Activated CD8-positive, alpha-beta memory T cell treated with anti-CD3 and anti-CD28 coated beads, Interleukin-2, amount 10 ng/mL, durations not matched to agents 7 days and 5 days (primary cell): ENCODE measurements at places on chromosomes 12 and 14.

DNA sequence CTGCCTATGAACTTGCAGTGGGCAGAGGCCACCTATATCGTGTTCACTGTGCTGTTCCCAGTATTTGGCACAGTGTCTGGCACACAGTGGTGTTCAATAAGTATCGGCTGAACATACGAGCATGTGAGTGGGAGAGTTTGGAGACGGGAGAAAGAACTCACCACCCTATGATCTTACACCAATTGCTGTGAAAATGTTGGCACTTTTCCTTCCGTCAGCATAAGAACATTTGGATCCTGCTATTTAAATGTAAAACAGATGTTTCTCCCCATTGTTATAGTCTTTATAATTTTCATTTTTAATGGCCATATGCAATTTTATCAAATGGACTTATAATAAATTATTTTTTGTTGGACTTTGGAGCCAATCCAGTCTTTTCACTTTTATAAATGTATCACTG is 144.4 kb downstream of the EFCAB11 start:
- DNase-seq = no peak

- no peak for DNase-seq
These were observed 177.8 kb upstream of the EEA1 start for GRCh38 chr12:93106910-93107309.

DNA sequence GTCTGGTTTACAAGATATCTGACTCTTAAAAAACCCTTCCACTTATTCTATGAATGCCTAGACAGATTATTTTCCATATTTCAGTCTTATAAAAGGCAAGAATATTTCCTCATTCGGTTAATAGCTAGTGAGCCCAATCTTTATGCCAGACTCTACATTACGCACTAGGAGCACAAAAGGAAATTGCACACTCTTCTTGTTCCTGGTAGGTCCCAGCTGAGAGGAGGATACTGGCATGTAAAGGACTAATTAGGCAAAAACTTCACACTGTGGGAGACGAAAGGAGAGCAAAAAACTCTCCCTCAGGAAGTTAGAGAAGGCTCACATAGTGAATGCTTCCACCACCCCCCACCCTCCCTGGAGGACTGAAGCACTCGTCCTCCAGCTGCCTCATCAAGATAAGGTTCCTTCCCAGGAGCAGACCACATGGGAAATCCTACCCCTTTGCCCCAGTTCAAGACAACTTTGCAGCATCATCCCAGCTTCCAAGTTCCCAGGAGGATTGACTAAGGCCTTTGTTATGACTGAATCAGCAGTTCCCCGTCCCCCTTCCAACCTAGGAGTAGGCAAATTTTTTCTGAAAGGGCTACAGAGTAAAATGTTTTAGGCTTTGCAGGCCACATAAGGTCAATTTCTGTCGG is 14.5 kb downstream of the CAPZA3 start:
- no peak for DNase-seq

- DNase-seq = no peak
These were observed 285.7 kb upstream of the SEL1L start for GRCh38 chr14:81819344-81819743.

DNA sequence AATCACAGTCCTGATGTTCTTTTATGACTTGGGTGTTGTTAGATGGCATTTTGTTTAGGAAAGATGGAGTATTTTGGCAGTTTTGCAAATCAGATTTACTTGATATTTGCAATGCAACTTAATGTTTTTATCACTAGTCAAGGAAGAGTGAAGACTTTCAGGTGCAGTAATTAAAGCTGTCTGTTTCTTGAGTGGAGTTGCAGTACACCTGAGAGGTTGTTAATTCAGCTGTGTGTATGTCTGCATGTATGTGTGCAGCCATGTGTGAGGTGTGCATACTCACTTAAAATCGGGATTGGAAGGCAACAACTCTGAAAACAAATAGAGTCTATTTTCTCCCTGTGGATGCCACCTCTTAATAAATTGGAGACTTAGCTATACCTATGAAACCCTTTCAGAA is 94.5 kb downstream of the RMST start:
- no peak for DNase-seq

- peak; percentile 22 for DNase-seq
These were observed 166.3 kb upstream of the RTL1 start for GRCh38 chr14:101069666-101070362.

DNA sequence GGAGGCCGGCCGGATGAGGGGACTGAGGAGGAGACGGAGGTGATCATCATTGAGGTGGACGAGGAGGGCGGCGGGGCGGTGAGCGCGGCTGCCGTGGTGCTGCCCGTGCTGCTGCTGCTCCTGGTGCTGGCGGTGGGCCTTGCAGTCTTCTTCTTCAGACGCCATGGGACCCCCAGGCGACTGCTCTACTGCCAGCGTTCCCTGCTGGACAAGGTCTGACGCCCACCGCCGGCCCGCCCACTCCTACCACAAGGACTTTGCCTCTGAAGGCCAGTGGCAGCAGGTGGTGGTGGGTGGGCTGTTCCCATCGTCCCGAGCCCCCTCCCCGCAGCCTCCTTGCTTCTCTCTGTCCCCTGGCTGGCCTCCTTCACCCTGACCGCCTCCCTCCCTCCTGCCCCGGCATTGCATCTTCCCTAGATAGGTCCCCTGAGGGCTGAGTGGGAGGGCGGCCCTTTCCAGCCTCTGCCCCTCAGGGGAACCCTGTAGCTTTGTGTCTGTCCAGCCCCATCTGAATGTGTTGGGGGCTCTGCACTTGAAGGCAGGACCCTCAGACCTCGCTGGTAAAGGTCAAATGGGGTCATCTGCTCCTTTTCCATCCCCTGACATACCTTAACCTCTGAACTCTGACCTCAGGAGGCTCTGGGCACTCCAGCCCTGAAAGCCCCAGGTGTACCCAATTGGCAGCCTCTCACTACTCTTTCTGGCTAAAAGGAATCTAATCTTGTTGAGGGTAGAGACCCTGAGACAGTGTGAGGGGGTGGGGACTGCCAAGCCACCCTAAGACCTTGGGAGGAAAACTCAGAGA is 9.6 kb downstream of the MMP14 start:
- no peak for DNase-seq

DNA sequence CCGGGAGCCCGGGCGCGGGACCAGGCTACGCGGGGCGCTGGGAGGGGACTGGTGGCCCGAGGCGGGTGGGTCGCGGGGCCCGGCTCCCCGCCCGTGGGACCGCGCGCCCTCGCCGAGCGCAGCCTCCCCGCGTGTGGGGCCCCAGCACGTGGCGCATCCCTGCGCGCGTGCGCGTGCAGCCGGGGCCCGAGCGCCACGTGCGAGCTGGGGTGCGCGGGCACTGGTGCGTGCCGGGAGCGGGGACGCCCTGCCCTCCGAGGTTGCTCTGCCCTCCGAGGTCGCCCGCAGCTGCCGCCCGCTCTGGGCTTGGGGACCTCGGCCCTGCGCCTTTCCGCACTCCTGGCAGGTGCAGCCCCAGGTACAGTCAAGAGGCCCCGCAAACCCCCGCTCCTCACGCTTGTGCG is 365 bp upstream of the CCDC88C start:
- peak; percentile 75 for DNase-seq

- DNase-seq = no peak
These were observed 11.0 kb downstream of the PRPH start for GRCh38 chr12:49305762-49306510.

DNA sequence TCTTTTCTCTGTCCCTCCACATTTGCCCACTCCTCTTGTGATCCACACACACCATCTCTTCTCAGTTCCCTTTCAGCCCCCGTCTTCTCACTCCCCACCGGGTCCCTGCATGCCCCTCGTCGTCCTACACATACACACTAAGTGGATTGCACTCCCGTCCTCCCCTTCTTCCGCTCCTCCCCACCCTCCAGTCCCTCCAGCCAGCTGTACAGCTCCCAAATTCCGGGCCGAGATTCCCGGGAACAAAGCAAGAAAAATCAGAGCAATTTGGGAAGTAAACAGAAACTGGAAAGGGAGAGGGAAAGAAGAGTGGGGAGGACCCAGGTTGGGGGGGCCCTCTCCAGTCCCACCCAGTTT is 282 bp upstream of the IGFBP6 start:
- DNase-seq = no peak

DNA sequence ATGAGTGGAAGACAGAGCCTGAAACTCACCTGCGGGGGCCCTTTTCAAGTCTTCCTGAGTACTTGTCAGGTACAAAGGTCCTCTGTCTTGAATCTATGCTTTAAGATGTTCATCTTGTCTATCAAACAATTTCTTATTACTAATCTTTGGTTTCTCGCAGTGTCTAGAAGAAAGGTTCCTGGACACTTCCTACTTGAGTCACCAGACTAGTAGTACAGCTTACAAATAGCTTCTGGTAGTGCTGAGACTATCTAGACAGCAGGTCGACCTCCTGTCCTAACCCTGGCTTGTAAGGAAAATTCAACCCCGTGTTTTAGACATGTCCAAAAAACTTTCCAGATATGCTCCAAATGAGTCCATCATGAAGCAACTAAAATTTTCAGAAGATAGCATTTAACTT is 11.2 kb upstream of the ARID2 start:
- no peak for DNase-seq

DNA sequence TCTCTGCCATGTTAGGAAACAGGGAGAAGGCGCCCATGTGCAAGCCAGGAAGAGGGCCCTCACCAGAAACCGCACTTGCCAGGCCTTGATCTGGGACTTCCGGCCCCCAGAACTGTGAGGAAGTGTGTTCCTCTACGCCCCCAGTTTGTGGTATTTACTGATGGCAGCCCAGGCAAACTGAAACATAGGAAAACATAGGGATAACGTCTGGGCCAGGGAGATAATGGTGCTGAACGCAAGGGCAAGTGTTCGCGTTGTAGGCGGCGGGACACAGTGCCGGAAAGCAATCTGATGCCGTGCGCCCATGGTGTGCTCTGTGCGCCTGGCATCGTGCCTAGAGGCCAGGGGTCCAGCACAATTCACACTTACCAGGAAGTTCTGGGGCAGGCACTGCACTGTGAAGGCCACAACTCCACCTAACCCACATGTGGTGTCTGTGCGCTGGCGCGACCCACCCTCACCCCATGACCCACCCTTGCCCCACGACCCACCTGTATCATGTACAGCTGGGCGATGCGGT is 53.6 kb downstream of the ARL6IP4 start:
- no peak for DNase-seq

GRCh38 chr12:120264904-120265472 is 542 bp downstream of the PXN start:
- DNase-seq = peak; percentile 54

DNA sequence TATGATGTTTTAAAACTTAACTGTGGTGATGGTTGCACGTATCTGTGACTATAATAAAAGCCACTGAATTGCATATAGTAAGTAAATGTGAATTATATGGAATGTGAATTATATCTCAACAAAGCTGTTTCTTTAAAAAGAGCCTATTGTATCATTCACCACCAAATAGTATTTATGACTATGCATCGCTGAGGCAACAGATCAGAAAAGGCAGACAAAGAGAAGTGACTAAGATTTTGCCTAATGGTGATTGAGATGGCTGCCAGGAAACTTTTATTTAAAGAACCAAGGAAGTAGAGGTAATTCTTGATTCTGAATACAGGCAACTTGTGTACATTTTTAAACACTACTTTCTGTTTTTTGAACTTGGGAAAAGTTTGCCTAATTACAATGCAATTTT is 31.7 kb downstream of the DHRS7 start:
- no peak for DNase-seq

- DNase-seq = no peak
These were observed 534.2 kb upstream of the MIS18BP1 start for GRCh38 chr14:45787167-45787566.

DNA sequence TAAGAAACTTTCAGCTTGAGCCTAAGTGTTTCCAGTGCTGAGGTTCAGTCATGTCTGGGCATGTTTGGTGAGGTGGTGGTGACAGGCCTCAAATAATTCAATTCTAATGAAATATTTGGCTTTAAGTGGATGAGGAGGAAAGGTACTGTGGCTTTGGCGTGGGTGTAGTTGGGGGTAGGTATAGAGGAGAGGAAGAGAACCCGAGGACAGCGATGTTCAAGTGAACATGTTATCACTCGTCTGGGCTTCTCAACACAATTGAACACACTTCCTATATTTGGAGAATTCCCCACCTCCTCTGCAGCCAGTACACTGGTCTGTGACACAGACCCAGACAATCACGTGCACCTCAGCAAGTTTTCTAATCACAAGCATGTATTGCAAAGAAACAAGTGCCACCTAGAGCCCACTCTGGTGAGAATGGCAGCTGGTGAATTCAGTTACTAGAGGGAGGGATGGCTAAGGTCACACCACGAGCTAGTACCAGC is 53.0 kb downstream of the IFNG-AS1 start:
- peak; percentile 63 for DNase-seq

DNA sequence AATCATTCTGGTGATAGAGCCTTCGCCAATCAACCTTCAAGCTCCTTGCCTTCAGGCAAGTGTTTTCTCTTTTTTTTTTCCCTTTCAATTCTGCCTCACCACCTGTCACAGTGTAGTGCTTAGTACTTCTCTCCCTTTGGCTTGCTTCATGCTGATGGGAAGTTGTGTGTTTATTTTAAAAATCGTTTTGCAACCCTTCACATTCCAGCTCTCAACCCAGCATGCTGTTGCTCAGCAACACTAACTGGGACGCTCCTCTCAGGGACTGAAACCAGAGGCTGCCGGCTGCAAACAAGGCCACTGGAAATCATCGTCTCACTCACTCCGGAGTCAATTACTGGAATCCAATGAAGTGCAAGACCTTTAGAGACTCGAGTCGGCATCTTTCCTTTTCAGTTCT is 342.7 kb downstream of the PRKD1 start:
- DNase-seq = no peak

DNA sequence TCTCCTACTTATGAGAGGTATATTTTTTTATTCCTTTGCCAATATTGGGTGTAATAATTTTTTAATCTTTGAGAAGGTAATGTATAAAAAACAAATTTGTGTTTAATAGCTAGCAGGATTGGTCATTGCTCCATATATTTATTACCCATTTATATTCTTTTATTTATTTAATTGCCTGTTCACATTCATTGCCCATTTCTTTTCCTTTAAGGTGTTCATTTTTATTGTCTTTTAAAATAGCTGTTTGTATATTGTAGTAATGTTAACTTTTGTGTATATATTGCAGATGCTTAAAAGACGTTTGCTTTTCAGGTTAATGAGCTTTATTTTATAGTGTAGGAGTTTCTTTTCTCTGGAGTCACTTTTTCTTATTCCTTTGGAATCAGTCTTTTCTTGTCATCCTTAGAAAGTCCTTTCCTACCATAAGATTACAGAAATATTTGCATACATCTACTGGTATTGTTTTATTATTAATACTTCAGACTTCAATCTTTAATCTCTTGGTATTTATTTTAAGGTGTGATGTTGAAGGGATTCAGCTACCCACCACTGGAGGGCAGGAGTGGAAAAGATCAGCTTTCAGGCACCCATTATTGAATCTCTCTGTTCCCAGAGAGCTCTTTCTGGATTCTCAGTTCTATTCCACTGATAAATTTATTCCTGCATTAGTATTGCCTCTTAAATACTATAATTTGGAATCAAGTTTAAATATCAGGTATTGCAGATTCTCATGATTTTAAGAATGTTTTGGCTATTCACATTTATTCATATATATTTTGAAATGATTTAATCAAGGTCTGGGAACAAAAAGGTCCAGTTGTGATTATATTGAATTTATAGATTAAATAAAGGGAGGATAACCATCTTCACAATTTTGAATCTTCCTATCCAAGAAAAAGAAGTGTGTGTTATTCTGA is 17.3 kb downstream of the PPM1A start:
- no peak for DNase-seq
